ENCODE measurements at places on chromosomes 3 and 15.

GRCh38 chr3:190281308-190282051 lies 40.8 kb downstream of the CLDN1 start:
- DNase-seq, result no peak

GRCh38 chr3:101519685-101520365 lies 6.8 kb upstream of the SENP7 start:
- no peak for DNase-seq

- no peak for DNase-seq
Observed at GRCh38 chr3:71468311-71469137, 115.0 kb downstream of the FOXP1 start.

DNA sequence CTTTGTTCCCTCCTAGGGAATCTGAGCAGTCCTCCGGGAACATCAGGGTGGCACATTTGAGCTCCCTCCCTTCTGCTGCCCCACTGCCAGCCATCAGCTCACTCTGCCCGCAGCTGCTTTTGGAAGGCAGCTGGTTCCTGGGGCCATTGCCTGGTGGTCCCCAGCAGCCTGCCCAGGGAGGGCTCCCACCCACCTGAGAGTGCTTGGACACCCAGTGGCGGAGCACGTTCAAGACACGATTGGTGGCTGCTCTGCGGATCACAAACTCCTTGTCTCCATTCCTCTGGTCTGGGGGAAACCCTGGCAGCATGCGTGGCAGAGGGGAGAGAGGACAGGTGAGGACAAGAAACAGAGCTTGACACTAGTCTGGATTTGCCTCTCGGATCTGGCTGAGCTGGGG lies 53.7 kb upstream of the CTSH start:
- DNase-seq, result no peak

DNA sequence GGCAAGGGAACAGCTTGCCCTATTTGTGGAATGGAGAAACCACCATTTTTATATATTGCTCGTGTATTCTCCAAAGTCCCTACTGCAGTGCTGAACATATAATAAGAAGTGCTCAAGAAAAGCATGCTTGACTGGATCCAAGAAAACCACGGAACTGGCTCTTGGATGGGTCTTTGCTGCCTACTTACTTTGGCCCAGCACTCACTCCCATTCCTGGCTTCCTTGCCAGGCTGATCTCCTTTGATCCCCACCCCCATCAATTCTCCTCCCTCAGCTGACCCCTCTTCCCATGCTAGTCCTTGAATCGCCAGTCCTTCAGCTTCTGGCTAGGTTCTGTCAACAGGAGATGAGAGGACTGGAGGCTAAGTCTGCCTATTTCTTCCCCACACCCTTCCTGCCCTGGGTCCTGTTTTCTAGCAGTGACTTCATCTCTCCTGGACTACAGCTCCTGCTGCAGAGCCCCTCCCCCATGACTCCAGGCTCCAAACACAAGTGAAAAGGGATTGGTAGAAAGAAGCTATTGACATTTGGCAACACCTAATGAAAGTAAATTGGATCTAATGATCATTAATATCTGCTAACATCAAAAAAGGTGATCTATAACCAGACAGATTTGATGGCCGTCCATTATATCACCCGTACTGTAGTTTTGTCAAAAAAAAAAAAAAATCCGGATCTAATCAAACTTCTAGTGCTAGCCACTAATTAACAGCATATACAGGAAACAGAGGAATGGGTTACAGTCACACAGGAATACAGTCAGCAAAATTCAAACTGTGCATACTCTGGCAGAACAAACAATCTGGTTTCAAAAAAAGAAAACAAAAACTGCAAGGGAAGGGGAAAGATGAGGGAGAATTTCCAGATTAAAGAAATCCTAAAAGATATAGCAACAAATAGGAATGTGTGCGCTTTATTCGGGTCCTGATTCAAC lies 7.8 kb downstream of the FAM240A start:
- no peak for DNase-seq

GRCh38 chr15:95512906-95513305 lies 817.6 kb upstream of the NR2F2 start:
- no peak for DNase-seq

DNA sequence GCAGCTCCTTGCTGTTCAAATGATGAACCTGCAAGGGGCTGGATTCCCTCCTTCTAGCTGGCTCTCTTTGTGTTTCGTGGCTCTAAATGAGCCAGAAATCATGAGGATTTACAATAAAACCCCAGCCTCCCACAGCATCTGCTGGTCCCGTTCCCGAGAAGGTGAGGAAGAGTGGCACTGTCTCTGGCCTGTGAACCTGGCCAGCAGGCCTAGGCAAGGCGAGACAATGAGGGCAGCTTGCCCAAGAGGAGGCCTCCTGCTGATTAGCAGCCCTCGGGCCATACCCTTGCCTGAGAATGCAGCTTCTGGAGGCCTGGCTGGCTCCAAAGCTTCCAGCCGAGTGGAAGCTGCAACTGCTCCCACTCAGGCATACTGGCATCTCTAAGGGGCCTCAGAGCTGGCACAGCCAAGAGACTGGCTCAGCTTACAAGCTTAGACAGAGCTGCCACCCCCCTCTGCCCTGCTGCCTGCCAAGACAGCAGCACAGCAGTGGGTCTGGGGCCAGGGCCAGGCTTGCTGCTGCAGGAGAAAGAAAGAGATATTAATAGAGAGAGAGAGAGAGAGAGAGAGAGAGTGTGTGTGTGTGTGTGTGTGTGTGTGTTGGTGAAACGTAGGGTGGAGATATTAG lies 76.5 kb downstream of the HMG20A start:
- DNase-seq, result no peak

DNA sequence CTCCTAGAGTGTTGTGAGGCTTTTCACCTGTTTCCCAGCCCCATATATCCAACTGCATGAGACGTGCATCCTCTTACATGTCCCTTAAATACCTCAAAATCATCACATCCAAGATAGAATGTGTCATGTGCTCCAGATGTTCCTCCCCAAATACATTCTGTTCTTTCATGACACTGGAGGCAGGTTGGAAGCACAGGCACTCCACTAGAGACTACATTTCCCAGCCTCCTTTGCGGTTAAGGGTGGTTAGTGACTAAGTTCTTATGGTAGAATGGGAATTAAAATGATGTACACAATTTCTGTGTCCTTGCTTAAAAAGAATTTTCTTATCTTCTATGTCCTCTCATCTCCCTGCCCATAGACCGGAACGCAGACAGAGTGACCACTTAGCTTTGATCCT lies 34.3 kb downstream of the TMEM40 start:
- DNase-seq, result no peak

DNA sequence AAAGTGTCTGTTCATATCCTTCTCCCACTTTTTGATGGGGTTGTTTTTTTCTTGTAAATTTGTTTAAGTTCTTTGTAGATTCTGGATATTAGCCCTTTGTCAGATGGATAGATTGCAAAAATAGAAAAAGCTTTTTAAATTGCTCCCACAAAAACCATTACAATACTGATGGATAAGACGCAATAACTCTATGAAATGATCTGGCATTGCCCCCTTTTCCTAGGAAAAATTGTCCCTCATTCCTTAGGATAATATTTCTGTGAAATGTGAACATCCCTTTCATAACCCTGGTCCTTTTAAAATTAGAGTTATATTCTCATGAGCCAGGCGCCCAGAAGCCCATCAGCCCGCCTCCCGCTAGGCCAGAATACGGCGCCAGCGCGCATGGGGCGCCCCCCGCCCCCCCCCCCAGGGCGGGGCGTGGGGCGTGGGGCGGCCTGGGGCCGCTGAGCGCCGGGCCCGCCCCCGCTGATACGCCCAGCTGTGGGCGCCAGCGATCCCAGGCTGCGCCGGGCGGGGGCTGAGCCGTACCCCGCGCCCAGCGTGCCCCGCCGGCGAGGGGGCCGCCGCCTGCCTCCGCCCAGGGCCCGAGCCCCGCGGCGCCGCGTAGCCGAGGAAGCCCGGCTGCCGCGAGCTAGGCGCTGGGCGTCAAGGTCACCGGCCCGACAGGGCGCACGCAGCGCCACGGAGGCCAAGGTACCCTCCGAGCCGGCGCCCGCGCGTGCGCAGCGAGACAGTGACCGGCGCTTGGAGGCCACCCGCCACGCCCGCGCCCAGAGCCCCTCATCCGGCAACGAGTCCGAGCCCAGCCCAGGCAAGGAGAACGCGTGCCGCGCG lies 11.1 kb upstream of the ROPN1B start:
- no peak for DNase-seq

GRCh38 chr3:177830411-177830849 lies 633.1 kb upstream of the TBL1XR1 start:
- DNase-seq, result no peak

DNA sequence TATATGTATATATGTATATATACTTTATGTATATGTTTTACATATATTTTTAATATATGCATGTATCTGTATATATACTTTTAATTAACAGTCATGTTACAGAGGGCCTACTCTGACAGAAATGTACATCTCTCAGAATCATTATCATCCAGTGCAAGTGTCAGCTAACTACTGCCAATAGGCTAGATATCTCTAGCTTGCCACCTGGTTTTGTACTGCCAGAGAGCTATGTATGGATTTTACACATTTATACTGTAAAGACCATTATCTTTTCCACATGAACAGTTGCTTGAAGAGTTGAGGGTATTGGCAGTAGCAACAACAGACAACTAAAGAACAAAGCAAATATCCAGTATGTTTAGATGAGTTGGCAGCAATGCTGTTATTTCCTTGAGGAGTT lies 99.7 kb upstream of the VGLL3 start:
- no peak for DNase-seq

DNA sequence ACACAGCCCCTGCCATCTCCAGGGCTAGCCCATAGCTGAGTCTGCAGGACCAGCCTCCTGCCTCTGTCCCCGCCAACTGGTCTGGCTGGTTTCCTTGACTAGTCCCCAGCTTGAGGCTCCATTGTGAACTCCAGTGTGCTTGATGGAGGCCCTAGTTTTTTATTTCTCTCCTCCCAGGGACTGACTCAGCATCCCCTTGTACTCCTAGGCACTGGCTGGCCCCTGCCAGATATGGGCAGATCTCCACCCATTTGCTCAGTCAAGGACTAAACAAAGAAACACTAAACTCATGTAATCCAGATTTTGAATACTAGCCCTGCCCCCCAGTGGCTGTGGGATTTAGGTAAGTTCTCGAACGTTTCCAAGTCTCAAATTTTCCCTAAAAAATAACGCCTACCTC lies 415.4 kb upstream of the RORA start:
- DNase-seq, result no peak

GRCh38 chr3:8420612-8421011 lies 81.0 kb upstream of the LMCD1 start:
- DNase-seq, result no peak

DNA sequence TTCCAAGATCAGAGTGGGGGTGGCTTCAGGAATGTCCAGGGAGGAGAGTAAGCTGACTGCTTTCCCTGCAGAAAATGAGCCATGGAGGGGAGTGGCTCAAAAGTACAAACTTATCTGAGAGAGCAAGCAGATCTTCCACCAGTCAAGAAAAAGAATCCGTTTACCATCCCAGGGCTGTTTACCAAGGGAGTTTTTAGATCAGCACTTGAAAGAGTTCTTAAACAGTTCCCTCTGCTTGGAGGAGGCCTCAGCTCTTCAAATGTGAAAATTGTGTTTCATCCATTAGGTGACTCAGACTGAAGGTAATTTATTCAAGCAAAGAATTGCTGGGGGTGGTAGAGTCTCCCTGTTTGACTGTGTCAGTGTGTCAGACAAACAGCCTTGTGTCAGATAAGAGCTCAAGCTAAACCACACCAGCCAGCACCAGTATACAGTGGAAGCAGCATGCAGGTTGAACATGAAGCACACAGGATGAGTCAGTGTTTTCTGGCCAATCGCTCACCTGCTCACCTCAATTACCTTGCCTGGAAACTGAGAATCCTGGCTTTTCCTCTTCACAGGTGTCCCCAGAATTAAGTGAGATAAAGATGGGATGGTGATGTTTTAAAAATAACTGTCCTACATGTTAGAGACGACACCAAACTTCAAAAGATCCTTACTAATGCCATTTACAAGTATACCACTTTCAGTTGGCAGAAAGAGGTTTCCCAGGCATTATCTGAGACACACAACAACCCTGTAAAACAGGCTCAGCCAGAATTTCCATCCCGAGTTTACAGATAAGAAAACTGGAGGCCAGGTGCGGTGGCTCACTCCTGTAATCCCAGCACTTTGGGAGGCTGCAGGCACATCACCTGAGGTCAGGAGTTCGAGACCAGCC lies 21.7 kb downstream of the SH3BP5 start:
- no peak for DNase-seq

DNA sequence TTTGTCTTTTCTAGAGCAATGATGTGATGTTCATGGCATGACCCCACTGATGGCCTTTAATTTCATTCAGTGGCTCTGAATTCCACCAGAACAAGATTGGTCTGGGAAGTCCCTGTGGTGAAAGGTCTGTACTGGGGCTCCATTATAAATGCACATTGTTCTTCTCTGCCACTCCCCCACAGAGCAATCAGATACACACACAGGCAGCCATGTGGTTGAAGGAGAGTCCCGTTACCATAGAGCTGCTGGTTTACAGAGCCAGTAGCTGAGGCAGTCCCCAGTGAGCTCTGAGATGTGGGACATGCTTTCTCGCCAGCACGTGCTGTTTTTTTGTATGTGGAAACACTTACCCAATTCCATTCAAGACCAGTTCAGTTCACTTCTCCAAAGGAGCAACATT lies 172.7 kb upstream of the TRIM42 start:
- DNase-seq, result no peak

DNA sequence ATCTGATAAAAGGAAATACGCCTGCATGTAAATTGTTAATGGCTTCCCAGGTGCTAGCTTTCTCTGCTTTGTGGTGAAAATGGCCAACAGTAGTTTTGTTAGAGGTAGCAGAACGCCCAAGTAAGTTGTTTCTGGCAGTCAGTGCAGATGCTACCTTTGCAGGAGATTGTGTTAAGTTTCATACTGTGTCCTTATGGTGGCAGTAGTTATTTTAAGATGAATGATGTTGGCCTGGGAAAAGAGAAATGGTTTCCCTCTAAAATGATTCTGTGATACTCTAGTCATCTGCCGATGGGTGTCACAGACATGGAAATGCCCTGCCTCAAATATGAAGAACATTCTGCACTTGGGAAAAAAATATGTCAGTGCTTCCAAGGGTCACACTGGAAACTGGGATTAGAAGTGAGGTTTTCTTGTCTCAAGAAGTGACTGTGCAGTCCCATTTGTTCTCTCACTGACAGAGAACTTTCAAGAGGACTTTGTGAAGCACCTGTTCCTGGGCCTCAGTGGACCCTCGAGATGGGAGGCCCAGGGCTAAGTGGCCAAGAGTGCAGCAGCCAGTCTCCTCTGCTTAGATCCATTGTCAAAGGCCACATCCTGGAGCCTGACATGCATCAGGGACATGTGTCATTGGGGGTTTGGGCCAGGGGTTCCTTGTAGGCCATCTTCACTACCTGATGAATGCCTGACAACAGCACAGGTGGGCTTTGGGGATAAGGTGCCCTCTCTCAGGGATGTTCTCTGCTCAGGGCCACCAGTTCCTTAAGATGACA lies 393.3 kb downstream of the CACNA2D3 start:
- no peak for DNase-seq

GRCh38 chr3:68666429-68667136 lies 265.8 kb downstream of the TAFA4 start:
- no peak for DNase-seq

- no peak for DNase-seq
Observed at GRCh38 chr15:70859322-70859908, 5.5 kb upstream of the LARP6 start.

GRCh38 chr15:61519296-61519695 lies 290.2 kb upstream of the RORA start:
- no peak for DNase-seq
